SK-MEL-5 (cell line): ENCODE measurements at places on chromosomes 1 and 21. TPM values are rescaled to one million over a fixed set of nuclear protein-coding genes. Genes with fewer than 3 reads are reported as not detected.

DNA sequence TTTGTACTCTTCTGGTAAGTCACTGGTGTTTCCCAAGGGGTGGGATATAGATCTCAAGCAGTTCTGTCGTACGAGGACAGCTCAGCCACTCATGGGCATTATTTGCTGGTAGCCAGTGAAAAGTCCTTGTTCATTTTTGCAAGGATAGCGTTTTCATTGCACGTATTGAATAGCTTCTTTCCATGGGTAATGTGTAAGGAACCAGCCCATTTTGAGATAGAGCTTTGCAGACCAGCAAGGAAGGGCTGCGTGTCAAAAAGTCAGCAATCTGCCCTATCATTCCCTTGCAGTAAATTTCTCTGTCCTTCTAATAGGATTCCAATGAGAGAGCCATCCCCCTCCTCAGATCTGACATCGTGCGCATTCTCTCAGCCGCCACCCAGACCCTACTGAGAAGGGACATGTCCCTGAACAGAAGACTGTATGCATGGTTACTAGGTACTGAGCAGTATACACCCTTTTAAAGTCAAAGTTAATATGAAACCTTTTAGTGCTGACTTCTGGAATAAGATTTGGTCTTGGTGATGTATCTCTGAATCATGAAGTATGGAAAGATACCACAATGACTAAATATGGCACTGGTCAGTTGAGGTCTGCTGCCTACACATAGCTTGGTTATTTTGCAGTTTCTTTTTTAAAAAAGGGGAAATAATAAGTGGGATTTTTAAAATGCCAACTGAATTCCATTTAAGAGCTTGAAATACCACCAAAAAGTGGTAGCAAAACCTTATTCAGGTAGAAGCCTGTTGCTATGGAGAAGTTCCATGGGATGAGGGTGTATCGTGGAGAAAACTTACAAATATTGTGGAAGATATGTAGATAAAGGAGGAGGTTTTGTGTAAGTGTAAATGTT is 55.3 kb downstream of the DOP1B start:
- no peak for DNase-seq

GRCh38 chr1:30603081-30603858 is 120.1 kb downstream of the MATN1 start:
- no peak for DNase-seq

DNA sequence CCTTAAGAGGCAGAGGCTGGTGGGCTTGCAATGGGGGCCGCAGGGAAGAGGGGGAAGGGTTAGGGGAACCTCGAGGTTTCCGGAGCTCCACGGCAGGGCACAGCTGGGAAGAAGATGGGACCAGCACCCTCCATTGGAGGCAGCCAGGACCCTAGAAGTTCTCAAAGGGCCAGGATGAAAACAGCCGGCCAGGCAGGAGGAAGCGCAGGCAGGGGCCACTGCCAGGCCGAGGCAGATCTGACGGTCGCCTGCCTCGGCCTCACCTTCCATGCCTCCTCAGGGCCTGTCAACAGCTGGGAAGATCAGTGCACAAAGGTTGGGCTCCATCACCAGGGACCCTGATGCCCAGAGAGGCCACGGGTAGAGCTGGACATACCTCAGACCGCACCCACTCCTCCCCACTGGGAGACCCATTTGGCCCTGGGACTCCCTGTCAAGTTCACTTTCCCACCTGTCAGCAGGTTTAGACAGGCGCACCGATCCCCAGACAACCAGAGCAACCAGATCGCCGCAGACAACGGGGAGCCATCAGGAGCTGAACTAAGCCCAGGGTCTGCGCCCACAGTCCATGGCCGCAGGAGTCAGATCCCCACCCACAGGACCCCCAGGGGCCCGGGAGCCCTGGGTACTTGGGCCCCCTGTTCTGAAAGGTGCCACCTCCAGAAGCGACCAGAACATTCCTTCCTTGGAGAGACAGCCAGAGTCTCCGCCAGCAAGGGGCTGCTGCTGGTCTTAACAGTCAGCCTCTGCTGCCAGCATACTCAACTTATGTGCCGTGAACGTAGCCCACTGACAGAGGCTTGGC is 2.2 kb downstream of the SLC19A1 start:
- no peak for DNase-seq

The FAM163A gene
- total RNA-seq, result not detected in 2 replicates

- no peak for DNase-seq
Observed at GRCh38 chr1:56098946-56099345, 480.4 kb downstream of the PLPP3 start.

GRCh38 chr1:46333300-46334029 is 7.1 kb upstream of the NSUN4 start:
- peak; percentile 74 for DNase-seq
